ENCODE measurements at places on chromosomes 5 and 9.

- no peak for DNase-seq
These were observed 331.0 kb downstream of the GLIS3 start for GRCh38 chr9:3968891-3969290.

DNA sequence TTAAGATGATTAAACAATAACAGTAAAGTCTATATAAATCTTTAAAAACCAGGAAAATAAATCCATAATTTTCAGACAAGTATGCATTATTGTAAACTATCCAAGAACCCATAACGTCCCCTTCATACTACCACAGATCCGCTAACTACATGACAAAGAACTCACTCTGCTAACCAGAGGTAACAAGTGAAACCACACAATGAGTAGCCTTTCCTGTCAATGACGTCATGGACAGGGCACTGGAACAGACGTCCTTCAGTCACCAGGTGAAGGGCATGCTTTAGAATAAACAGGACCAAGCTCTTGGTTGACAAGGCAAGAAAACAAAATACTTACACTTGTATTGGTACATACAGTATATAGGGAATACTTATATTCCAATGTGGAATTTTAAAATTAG, 45.2 kb downstream of the RNF130 start:
- no peak for DNase-seq

DNA sequence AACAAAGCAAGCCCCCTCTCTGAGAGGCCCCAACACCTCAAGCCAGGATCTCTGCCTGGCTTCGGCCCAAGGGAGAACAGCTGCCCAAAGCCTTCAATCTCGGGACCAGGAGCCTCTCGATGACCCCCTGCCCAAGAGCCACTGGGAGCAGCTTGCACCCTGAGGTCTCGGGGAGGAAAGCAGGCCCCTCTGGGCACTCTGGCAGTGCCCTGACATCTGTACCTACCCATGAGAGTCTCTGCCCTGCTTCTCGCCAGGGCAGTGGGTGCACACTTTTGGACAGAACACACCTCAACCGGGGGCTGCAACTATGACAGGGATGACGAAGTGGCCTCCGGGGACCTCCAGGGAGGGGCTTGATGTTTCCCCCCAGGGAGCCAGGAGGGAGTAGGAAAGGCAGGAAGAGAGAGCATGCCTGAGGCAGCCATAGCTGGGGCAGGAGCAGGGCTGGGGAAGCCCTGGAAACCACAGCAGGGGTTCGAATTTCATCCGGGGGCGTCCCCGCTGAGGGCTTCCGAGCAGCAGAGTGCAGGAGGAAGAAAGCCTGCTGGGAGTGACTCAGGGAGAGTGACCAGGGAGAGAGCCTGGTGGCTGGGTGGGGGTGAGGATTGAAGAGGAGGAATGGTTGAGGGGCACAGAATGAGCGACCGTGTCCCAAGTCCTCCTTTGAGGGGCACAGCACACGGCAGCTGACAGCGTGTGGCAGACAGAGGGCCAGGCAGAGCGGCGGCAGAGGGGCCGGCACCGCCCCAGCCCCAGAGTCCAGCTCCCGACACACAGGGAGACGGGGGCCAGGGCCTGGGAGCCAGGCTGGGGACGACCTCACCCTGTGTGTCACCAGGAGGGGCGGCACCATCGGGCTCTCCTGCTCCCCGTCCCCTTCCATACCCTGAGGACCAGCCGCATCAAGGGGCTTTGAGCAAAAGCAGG, 1.8 kb downstream of the LPCAT1 start:
- no peak for DNase-seq

GRCh38 chr5:136766456-136766855, 401.1 kb upstream of the TRPC7 start:
- DNase-seq: no peak

DNA sequence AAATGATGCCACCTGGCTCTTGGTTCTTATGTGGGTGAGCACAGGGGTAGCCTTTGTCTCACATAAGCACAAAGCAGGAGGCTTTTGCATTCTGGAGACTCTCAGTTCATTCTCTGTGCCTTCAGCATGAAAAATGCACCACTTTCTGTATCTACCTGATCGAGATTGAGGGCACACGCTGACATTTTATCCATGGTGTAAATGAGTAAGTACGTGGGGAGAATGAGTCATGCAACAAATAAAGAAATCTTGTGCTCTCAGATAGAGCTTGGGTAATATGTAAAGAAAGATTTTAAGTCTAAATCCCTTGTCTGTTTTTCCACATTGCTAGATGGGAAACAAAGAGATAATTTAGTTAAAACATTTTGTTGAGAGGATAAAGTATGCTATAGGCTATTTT, 607.2 kb upstream of the WWC1 start:
- no peak for DNase-seq

DNA sequence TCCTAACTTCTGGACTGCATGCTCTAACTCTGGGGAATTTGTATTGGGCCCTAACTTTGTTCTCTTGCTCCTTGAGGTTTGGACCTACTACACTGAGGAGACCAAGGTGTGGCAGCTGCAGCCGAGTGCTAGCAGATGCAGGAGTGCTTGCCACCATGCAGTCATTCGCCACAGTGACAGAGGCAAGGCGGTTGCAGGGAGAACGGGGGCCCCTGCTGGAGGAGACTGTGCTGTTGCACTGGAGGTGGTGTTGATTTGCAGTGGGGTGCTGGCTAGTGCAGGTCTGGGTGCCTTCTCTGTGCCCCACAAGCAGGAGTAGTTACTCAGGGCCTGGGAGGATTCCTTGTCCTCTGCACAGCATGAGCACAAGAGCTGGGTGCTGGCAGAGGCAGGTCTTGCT, 22.4 kb upstream of the DIRAS2 start:
- no peak for DNase-seq

- no peak for DNase-seq
These were observed 113.8 kb upstream of the SPRY4 start for GRCh38 chr5:142438573-142438972.

DNA sequence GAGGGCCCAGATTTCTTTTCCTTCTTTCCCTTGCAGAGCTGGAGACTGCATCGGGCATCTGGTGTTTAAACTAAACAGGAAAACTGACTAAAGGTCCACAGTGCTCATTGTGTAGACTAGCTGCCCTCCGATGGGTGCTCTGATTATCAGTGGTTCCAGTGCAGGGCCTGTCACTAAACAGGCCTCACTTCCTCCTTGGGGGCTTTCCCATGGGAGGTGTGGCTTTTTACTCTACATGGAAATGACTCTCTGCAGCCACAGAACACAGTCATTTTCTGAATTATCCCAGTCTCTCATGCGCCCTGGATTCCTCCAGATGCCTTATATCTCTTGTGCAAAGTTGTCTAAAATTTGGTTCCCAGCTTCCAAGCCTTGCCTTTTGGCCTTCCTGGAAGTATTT, 199.2 kb downstream of the TRIO start:
- DNase-seq: no peak

GRCh38 chr5:139856714-139857113, 61.1 kb downstream of the PSD2 start:
- no peak for DNase-seq

GRCh38 chr9:114928136-114928535, 2.3 kb downstream of the TNFSF8 start:
- no peak for DNase-seq

GRCh38 chr9:4812858-4813257, 20.1 kb downstream of the RCL1 start:
- no peak for DNase-seq

GRCh38 chr5:80740999-80741398, 86.2 kb upstream of the DHFR start:
- DNase-seq: no peak

DNA sequence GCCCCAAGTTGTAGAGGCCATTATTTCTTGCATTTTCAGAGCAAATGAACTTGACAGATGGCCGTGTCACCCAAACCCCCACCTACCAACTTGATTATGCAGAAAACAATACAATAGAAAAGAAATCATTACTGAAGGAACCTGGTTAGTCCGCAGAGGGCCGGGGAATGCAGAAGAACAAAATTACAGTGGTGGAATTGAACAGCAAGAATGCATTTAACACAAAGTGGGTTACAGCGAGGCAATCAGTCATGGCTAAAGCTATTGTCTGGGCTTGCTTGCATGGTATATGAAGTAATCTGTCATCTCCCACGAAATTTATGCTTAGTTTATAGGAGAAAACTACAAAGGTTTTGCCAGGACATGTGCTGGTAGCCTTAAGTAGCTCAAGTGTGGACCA, 238.3 kb upstream of the IRX1 start:
- no peak for DNase-seq

GRCh38 chr9:117153021-117153420, 261.8 kb downstream of the ASTN2 start:
- no peak for DNase-seq

- no peak for DNase-seq
These were observed at the start of gene SLIT3 for GRCh38 chr5:169300468-169301385. Gene SLIT3, minus strand, starts transcription at chr5:169301139. Its CDS starts 430 bp downstream, at chr5:169300709.

DNA sequence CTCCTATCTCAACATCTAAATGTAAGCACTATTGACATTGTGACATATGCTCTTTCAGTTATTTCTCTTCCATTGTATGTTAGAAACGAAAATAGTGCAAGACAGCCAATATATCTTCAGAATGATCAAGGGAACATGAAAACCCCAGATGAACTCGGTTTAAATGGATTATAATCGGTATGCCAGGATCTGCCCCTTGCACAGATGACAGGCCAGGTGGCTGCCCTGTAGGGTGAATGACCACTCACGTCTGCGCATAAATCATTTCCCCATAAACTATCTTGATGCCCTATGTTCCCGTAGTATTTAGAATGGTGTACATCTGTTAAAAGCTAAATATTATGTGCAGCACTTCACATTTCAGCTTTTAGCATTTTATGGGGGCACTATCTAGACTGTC, 69.7 kb upstream of the RANBP3L start:
- no peak for DNase-seq

- peak; percentile 84 for DNase-seq
These were observed 77.1 kb upstream of the IQGAP2 start for GRCh38 chr5:76325876-76326491.

DNA sequence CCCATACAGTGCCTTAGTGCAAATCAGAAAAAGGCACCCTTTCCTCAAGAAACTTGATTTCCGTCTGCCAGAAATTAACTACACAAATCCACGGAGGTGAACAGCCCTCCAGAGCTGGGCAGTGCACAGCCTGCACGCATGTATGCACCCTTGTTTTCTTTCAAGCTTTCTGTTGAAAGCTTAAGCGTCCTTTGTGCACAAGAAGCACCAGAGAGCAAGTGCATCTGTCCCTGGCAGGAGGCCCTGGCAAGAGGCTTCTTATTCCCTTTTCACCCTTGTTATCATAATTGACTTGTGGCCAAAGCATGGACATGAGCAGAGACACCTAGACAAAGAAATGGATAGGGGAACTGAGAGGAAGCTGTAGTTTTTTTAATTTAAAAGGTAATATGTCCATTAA, 47.4 kb upstream of the ATG10 start:
- DNase-seq: no peak

- no peak for DNase-seq
These were observed 236.9 kb downstream of the PDE4D start for GRCh38 chr5:59656351-59657254.

DNA sequence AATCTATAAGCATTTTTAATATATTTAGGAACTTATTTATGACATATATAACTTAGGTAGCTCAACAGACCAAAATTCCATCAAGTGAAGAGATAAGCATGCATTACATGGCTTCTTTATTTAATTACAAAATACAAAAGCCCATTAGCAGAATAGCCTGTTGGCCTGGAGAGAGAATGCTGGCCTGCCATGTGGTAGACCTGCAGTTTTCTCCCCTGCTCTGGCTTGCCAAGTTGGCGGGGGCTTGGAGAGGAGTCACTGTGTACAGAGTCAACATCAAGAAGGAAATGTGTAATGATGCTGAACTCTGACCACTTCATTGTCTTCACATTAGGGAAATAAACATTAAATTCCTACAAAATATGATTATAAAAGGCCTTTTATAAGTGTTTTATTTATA, 69.8 kb upstream of the CNTLN start:
- no peak for DNase-seq

- DNase-seq: no peak
These were observed 79.5 kb downstream of the RFX3 start for GRCh38 chr9:3446313-3446712.

- no peak for DNase-seq
These were observed 39.3 kb upstream of the ZNF354A start for GRCh38 chr5:178769617-178770260.

GRCh38 chr9:36082931-36083330, 46.2 kb downstream of the RECK start:
- DNase-seq: no peak

DNA sequence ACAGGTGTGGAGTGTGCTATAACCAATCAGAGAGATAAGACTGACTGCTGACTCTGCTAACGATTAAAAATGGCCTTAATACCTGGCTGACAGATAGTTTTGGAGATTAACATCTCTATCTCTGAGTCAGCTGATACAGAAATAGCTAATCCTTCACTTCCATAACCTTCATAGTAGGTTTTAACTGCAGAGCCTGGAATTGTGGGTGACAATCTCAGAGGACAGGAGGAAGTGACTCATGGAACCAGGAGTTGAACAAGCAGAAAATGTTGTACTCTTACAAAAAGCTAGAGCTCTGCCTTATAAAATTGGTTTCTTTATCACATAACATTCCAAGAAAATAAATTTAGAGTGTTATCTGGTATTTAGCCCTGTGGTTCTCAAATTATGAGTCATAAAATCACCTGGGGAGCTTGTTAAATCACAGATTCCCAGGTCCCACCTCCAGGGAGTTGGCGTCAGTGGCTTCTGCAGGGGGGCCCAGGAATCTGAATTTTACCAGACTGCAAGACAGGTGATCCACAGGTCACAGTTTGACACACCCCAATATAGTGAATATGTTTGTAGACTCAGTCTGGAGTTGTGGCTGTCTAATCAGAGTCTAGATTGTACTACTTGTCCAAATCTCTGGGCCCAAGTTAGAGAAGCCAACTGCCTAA, 44.4 kb upstream of the AFAP1L1 start:
- no peak for DNase-seq

DNA sequence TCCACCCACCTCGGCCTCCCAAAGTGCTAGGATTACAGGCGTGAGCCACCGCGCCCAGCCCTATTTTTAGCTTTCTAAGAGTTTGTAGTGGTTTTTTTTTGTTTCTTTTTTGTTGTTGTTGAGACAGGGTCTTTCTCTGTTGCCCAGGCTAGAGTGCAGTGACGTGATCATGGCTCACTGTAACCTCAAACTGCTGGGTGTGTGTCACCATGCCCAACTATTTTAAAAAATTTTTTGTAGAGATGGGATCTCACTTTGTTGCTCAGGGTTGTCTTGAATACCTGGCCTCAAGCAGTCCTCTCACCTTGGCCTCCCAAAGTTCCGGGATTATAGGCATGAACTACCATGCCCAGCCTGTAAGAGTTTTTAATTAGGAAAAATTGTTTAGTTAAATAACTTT, 145.3 kb upstream of the SH3GL2 start:
- DNase-seq: no peak

- no peak for DNase-seq
These were observed 1.7 kb upstream of the TMEM267 start for GRCh38 chr5:43485406-43485805.

- no peak for DNase-seq
These were observed 54.1 kb upstream of the PDE8B start for GRCh38 chr5:77156379-77156778.

DNA sequence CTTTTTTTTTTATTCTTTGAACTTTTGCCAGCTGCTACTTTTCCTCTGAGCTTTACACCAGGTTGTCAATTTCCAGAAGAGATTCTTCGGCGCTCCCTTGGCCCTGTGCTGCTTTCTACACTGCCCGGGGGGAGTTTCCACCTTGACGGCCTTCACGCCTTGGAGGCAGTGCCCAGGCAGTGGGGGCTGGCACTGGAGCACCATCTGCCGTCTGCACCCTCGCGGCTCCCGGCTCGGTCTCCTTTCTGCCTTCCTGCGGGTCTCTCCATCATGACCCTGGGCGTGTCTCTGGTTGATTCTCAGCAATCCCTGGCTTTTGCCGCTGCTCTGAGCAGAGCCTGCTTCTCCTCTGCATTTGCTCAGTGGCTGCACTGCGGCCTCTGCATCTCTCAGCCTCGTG, 2.9 kb downstream of the SLC6A18 start:
- DNase-seq: no peak
